ENCODE measurements at places on chromosomes 1 and 21.

DNA sequence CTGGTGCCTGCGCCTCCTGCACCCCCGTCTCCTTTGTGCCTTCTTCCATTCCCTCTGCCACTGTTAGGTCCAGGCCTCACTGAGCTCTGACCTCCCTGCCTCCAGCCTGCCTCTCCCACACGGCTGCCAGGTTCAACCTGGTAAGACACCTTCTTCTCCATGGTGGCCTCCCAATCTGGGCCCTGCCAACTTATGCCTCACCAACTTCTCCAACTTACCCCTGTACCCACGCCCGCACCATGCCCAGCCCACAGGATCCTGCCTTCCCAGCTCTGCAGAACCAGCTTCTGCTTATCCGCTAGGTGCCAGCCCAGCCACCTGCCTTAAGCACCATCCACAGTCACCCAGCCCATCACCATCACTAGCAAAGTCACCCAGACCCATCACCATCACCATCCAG, 37.2 kb downstream of the PDE9A start:
- DNase-seq, result no peak

GRCh38 chr1:55558515-55558914, 343.4 kb upstream of the USP24 start:
- no peak for DNase-seq

GRCh38 chr1:246110343-246111219, 396.5 kb downstream of the SMYD3 start:
- no peak for DNase-seq

- DNase-seq, result no peak
Measured at GRCh38 chr1:173418107-173418985, 58.8 kb upstream of the PRDX6 start.

DNA sequence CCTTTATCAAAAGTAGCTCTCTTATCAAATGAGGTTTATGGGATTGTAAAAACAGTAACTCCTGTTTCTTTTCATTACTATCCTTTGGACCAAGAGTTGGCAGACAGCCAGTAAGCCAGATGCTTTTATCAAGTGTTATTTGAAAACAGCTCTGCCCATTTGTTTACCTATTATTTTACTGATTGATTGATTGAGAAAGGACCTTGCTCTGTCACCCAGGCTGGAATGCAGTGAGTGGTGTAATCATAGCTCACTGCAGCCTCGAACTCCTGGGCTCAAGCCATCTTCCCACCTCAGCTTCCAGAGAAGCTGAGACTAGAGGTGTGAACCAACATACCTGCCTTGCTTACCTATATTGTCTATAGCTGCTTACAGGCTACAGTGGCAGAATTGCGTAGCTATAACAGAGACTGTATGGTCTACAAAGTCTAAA, 3.6 kb downstream of the PRKAB2 start:
- no peak for DNase-seq
